CD4-positive, alpha-beta T cell treated with Interleukin-21 for 1 hour (primary cell): ENCODE measurements at places on chromosomes 2 and 18.

DNA sequence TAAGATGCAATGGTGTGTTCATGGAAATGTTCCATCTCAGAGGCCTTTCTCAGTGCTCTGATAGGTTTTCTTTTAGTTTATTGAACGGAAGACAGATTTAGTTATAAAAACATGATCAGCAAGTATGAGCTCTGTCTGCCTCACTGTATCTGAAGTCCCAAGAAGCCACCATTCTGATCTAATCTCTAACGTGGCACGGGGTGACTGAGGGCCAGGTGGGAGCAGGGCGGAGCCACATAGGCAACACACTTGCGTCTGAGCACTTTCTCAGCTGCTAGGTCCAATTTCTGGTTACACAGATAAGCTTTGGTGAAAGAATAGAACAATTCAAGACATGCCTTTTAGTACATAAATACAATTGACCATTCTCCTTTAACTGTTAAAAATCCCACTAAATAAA lies 60.4 kb downstream of the SNTG2 start:
- no peak for DNase-seq

DNA sequence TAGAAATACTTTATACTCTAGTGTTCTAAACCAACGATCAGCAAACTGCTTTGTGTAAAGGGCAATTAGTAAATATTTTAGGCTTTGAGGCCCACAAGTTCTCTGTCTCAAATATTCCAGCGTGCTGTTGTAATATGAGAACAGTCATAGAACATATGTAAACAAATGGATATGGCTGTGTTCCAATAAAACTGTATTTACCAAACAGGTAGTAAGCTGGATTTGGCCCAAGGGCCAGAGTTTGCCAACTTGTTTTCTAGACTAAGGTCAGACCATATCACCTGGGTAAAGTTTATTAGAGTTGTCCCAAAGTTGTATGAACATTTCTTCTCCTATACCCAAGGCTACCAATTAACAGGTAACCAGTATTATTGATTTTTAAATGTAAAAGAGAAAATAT lies 303.2 kb upstream of the MC4R start:
- DNase-seq: no peak

DNA sequence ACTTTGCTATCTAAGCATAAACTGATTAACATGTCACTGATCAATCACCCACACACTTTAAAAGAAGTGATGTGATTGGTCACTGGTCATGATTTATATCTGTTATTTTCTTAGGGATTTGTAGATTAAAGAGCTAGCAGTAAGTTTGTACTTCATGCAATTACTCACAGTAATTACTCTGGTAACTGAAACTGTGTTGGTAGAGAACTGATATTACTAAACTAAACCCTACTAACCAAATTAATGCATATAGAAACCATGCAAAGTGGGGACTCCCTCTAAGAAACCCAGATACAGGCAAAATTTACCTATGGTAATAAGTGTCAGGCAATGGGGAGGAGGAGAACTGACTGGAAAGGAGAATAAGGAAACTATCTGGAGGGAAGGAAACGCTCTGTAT lies 44.8 kb upstream of the C2orf15 start:
- DNase-seq: no peak

DNA sequence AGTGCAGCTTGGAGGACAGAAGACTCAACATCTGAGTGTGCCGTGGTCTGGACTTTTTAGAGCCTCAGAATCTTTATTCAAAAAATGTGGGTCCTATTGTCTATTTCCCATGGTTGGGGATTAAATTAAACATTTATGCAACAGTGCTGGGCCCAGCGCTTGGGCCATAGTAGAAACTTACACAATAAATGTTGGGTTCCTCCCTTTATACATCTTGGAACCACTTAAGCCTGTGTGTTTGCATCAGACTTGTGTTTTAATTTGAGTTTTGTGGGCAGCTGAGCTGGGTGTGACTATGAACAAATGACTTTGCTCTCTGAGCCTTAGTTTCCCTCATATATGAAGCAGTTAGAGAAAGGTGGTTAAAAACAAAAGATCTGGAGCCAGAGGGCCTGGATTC lies 56.6 kb downstream of the THNSL2 start:
- DNase-seq: no peak

GRCh38 chr2:121665504-121665903 lies 16.2 kb upstream of the CLASP1 start:
- no peak for DNase-seq
